ENCODE measurements at places on chromosomes 12 and 14. TPM values are rescaled to one million over a fixed set of nuclear protein-coding genes. Genes with fewer than 3 reads are reported as not detected.

Gene C12orf75
- 125 TPM for total RNA-seq

Gene DBX2
- total RNA-seq: not detected

Gene HCAR2
- total RNA-seq: 0.06 TPM

Gene SPIC
- total RNA-seq: not detected

Gene GLT8D2
- 0.23 TPM for total RNA-seq

Gene CLEC2A
- total RNA-seq: not detected

Gene SDR9C7
- not detected for total RNA-seq

Gene KRT85
- 0.05 TPM for total RNA-seq

Gene TAS2R13
- total RNA-seq: not detected

Gene LHX5
- total RNA-seq: not detected

Gene AKAP3
- 0.08 TPM for total RNA-seq

Gene KERA
- not detected for total RNA-seq

Gene TAS2R50
- not detected for total RNA-seq

Gene MON2
- 13.7 TPM for total RNA-seq

Gene IL22
- total RNA-seq: not detected

Gene NRL
- 0.74 TPM for total RNA-seq

Gene GNB3
- total RNA-seq: 1.1 TPM

Gene GDF3
- not detected for total RNA-seq

Gene ACOT4
- 2.0 TPM for total RNA-seq

Gene PROX2
- not detected for total RNA-seq

Gene SETD3
- total RNA-seq: 40.5 TPM

Gene CLEC6A
- total RNA-seq: not detected
